Testis (tissue), 5 donors: ENCODE measurements at places on chromosomes 7 and 10.
A peak's percentile ranks its signal among the peaks of the same experiment; 100 is the strongest.

- DNase-seq = no peak
Observed at GRCh38 chr10:74949843-74950765, 123.7 kb downstream of the KAT6B start.

- no peak for DNase-seq
Observed at GRCh38 chr10:121262774-121263430, 335.3 kb downstream of the FGFR2 start.

GRCh38 chr7:27751888-27752660 lies 12.1 kb downstream of the TAX1BP1 start:
- DNase-seq = no peak

GRCh38 chr10:104092749-104093148 lies 7.1 kb upstream of the COL17A1 start:
- DNase-seq = no peak

DNA sequence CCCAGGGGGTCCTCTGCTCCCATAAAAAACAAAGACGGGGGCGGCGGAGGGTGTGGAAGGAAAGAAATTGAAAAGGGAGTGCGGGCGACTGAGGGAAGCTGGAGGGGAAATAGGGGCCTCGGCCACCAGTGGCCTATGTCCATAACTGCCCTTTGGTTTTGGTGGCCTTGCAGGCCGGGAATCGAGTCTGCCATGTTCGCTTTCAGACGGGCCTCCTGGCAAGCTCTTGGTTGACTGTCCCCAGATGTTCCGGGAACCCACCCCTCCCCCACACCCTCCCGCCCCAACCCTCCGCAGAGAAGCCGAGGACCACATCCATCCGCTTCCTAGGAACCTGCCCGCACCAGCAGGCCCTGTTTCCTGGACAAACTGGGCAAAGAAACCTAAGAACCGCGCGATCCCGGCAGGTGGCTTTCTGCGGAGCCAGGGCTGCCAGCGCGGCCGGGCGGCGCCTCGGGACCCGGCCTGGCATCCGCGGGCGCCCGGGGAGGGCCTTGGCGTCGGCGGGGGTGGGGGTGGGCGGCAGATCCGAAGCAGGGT lies 20.0 kb upstream of the GATA3 start:
- DNase-seq = no peak

DNA sequence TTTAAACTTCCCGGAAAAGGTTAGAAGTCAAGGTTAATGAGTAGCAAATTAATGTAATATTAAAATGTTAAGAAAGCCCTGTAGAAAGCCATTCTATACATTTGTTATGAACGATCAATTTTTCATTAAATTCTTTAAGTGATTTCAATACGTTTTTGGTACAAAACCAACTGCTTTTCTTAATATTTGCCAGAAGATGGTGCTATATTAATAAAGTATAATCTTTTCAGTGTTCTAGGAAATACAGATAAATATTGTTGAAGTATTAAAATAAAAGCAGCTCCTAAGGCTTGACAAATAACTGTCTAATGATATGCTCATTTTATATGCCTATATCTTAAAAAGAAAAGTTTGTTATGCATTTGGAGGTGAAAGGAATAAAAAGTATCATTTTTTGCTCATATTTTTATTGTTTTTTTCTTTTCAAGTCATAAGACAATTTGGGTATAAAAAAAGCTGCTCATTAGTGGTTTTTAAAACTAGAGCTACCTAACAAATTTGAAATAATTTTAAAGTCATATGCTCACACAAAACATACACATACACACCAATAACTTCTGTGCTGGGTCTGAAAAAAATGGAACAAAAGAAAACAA lies 130.3 kb upstream of the POT1 start:
- no peak for DNase-seq

DNA sequence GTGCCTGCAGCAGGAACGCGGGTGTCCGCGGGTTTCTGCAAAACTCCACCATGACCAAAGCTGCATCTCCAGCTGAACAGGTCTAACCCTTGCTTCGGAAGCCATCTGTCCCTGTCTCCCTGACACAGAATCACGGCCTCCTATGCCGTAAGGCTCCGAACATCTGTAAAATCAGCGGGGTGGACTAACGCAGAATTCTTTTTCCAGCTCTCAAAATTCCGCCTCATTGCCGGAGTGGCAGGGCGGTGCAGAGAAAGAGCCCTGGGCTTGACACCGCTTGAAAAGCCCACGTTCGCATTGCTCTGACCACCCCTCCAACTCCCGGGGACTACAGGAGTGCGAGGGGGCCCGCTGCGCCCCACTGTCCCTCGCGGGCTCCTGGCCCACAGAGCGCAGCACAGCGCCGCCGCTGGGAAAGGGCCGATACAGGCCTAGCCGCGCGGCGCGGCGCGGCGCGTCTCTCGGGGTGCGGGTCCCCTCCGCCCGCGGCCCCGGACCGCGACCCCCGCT lies 409 bp downstream of the DNMBP start:
- DNase-seq = peak; percentile 74

GRCh38 chr7:12102126-12102525 lies 109.0 kb upstream of the TMEM106B start:
- DNase-seq = no peak

- no peak for DNase-seq
Observed at GRCh38 chr7:29469976-29470557, 93.6 kb upstream of the PRR15 start.

DNA sequence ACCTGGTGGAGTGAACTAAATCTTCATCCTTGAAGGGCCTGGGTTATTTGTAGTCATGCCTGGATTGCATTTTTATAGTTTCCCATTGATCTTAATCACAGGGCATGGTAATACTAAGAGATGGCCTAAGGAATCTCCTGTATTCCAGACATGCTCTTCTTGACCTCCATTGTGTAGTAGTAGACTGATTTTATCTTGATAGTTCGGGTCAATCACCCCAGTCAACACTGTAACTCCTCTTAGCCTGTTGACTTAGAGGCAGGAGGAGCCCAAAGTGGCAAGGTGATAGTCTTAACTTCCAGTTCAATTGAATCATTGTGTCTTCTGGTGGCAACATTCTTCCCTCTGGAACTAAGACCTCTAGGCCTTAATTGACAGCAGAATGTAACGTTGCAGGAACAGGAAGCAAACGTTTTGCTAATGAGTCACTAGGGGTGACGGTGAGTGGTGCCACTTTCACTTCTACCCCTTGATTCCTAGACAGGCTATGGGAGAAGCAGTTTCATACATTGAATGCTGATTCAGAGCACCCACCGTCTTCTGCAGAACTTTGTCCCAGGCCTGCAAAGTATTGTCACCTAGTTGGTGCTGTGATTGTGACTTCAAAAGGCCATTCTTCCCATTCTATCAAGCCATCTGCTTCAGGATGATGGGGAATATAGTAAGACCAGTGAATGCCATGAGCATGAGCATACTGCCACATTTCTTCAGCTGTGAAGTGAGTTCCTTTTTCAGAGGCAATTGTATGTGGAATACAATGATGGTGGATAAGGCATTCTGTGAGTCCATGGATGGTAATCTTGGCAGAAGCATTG lies 24.0 kb upstream of the PAPSS2 start:
- DNase-seq = no peak

- DNase-seq = no peak
Observed at GRCh38 chr7:120442838-120443237, 169.9 kb downstream of the KCND2 start.

DNA sequence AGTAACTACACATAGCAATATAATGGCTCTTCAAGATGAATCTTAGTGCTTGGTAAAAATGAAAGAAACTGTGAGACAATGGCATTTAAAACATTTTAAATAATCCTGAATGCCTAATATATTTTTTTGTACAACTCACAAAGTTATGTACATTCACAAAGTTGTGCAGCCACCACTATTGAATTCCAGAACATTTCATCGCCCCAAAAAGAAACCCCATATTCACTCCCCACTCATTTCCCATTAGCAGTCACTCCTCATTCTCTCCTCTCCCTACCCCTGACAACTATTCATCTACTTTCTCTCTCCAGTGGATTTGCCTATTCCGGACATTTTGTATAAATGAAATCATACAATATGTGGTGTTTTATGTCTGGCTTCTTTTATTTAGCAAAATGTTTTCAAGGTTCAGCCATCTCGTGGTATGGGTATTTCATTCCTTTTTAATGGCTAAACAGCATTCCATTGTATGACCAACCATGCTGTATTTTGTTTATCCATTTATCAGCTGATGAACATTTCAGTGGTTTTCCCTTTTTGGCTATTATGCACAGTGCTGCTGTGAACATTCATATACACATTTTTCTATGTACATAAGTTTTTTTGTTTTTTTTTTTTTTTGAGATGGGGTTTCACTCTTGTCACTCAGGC lies 34.7 kb downstream of the ENTPD7 start:
- DNase-seq = no peak

GRCh38 chr7:35036361-35037171 lies 719 bp downstream of the DPY19L1 start:
- DNase-seq = peak; percentile 66

- no peak for DNase-seq
Observed at GRCh38 chr7:139739863-139740597, 37.8 kb downstream of the HIPK2 start.

- DNase-seq = no peak
Observed at GRCh38 chr10:32327364-32327691, 19.6 kb downstream of the EPC1 start.

DNA sequence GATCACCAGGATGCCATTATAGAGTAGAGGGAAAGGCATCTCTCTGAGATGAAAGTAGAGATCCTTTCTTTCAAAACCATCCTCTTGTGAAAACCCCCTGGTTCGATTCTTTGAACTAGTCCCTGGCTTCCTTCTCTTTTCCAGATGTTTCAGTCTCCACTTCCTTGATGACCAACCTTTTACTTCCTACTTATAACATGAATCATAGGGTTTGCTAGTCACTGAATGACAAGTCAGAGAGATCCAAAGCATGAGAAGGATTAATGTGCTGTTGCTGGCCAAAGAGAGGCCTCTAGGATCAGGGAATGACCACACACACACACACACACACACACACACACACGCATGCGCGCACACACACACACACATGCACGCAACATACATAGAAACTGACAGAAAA lies 161.1 kb upstream of the FRMD4A start:
- DNase-seq = no peak

DNA sequence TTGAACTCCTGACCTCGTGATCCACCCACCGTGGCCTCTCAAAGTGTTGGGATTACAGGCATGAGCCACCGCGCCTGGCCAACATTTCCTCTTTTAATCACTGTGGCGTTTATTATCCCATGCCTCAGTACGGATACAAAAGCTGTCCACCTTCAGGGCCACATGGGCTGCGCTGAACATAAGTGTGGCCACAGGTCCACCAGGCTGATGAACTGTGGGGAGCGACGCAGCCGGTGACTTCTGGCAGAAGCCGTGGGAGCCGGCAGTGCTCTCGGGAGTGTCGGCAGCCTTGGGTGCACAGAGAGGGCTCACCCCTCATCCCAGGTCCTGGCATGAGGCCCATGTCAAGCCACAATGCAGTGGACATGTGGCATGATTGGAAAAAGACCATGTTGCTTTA lies 223.6 kb downstream of the TNS3 start:
- no peak for DNase-seq

DNA sequence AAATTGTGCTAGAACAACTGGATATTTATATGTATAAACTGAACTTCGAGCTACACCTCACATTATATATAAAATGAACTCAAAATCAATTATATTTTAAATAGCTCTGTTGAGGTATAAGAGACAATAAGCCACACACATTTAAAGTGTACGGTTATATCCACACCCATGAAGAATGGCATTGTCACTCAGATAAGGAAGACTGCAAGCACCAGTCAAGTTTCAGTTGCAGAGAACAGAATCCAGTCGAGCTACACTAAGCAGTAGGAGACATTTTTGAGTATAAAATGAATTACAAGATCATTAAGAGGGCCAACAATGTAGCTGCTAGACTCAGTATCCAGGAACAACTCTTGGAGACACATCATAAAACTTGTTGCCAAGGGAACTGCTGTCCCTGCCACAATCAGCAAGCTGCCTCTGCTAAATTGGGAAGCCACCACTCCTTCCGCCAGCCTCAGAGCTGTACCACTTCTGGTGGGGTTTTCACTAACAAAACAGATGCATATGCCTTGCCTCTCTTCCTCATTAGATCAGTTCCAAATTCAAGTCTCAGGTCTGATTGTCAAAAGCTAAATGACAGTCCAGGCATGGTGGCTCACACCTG lies 19.6 kb upstream of the GPNMB start:
- no peak for DNase-seq

- peak; percentile 23 for DNase-seq
Observed at GRCh38 chr10:17383801-17384555, 70.4 kb downstream of the ST8SIA6 start.

DNA sequence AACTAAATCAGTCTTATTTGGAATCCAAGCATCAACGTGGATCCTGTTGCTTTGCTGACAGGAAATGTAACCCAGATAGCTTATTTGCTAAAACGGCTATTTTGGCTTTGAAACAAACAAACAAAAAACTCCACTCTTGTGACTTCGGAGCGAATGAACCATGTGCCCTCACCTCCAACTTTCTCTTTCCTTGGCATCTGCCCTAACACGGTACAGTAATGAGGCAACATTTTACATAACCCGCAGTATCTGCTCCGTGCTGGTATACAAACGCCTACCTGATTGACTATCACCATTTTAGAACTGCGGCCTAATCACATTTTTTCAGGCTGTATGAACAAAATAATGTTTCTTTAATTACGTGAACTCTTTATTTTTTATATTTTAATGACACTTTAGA lies 37.5 kb upstream of the ARID5B start:
- DNase-seq = no peak
